Vagina (tissue), 2 donors: ENCODE measurements at places on chromosomes 12 and 14.
A peak's percentile ranks its signal among the peaks of the same experiment; 100 is the strongest.

DNA sequence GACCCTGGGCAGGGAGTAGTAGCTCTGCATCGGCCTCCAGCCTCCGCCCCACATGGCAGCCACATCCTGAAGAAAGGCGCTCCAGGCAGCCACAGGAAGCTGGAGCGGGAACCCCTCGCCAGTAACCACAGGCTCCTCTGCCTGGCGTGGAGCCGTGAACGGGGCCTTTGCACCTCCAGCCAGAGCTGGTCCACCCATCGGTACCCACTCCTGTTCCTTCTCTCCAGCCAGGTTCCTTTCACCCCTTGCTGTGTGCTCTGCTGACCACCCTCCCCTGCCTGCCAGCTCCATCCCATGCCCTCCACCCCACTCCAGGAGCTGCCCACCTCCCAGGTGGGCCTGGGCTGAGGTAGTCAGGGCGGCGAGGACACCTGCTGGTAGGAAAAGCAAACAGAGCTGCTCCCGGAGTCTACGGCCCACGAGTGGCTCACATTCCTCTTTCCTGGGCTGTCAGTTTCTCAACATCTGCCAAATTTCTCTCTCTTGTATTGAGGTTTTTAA lies 2.7 kb downstream of the TGFB3 start:
- peak overlapping the region; percentile 67 for H3K4me3 ChIP-seq
- H3K27ac ChIP-seq, result peak overlapping the region; percentile 95
- H3K4me1 ChIP-seq, result peaks cover 57% of the 10 kb centered on the region
- no peak for DNase-seq
- no peaks in the 10 kb centered on the region for H3K36me3 ChIP-seq
- H3K27me3 ChIP-seq, result no peaks in the 10 kb centered on the region

DNA sequence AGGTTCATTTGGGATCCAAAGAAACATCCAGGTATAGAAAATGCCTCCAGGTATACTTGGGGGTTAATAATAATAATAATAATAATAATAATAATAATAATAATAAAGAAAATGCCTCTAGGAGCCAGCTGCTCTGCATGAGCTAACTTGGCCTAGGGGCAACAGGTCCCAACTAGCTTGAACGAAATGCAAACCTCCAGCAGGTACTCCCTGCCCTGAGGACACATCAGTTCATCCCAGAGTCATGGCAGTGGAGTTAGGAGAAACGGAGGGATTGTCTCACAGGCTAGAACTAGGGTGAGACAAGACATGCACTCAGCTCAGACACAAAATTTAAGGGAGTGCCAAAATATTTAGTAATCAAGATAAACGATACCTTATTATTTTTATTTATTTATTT lies 12.5 kb upstream of the TMEM229B start:
- no peaks in the 10 kb centered on the region for H3K27me3 ChIP-seq
- H3K27ac ChIP-seq, result no peak overlapping the region
- DNase-seq, result no peak
- H3K4me3 ChIP-seq, result no peak overlapping the region
- H3K4me1 ChIP-seq, result no peaks in the 10 kb centered on the region

GRCh38 chr12:43694879-43695278 lies 63.7 kb downstream of the PUS7L start:
- H3K36me3 ChIP-seq, result no peaks in the 10 kb centered on the region
- no peak overlapping the region for H3K27ac ChIP-seq
- H3K4me1 ChIP-seq, result no peaks in the 10 kb centered on the region
- DNase-seq, result no peak
- no peaks in the 10 kb centered on the region for H3K27me3 ChIP-seq

DNA sequence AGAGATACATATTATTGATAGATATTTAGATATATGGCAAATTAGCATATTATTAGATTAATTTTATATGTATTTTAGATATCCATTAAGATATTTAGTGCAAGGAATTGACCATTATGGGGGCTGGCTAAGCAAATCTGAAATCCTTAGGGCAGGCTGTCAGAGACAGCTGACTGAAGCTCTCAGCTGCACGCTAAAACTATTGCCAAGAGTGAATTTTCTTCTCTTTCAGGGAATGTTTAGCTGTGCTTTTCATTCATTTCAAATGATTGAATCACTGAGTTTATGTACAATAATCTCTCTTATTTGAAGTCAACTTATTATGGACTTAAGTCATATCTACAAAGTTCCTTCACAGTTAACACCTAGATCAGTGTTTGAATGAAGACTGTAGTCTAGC lies 566.5 kb downstream of the LRFN5 start:
- H3K27me3 ChIP-seq, result no peaks in the 10 kb centered on the region
- no peak for DNase-seq
- no peak overlapping the region for H3K27ac ChIP-seq
- no peak overlapping the region for H3K4me3 ChIP-seq
- H3K4me1 ChIP-seq, result no peaks in the 10 kb centered on the region

DNA sequence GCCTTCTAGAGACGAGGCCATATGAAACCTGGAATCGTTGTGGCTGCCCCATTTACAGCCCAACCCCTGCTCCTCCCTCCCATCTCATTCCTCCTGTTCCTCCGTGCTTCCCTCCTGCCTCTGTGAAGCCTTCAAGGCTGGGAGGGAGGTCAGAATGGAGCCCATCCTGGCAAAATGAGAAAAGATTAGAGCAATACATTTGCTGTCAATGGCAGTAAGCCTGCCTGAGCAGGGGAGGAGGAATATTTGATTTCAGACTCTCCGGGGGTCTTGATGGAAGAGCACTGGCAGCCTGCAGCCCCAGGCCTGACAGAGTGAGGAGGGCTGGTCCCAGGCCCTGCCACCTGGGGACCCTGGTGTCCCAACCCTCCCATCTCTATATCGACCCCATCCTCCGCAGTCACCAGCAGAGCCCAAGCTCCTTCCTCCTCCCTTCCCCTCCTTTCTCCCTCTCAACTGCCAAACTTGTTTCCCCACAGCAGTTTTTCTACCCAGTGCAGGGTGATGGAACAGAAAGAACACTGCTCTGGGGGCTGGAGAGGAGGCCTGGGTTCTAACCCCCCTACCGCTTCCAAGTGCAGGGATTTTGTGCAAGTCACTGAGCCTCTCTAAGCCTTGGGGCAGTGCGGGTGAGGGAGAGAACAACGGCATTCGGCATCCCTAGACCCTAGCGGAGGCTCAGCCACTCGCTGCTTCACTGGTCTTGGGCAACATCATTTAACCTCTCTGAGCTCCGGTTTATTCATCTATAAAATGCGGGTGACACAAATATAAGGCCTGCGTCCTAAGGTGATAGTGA lies 16.0 kb upstream of the RACGAP1 start:
- no peaks in the 10 kb centered on the region for H3K36me3 ChIP-seq
- H3K27ac ChIP-seq, result no peak overlapping the region
- H3K4me3 ChIP-seq, result no peak overlapping the region
- peaks cover 17% of the 10 kb centered on the region for H3K4me1 ChIP-seq

DNA sequence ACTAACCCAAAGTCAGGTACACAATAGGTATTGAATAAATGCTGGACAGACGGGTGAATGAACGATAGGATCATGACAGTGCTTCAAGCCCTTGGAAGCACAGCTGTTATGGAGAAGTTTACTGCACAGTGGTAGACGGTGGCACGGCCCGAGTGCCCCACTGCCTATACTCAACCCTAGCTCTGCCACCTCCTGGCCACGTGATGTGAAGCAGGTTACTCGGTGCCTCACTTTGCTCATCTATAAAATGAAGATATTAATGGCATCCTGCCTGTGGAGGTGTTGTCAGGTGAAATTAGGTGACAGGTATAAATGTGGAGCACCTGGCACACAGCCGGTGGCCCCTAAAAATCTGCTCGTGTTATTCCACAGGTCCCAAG lies 5.8 kb downstream of the ASB2 start:
- H3K4me3 ChIP-seq, result peak overlapping the region; percentile 30
- H3K4me1 ChIP-seq, result peaks cover 36% of the 10 kb centered on the region
- H3K27me3 ChIP-seq, result no peaks in the 10 kb centered on the region
- peak overlapping the region; percentile 5 for H3K27ac ChIP-seq
- DNase-seq, result no peak

DNA sequence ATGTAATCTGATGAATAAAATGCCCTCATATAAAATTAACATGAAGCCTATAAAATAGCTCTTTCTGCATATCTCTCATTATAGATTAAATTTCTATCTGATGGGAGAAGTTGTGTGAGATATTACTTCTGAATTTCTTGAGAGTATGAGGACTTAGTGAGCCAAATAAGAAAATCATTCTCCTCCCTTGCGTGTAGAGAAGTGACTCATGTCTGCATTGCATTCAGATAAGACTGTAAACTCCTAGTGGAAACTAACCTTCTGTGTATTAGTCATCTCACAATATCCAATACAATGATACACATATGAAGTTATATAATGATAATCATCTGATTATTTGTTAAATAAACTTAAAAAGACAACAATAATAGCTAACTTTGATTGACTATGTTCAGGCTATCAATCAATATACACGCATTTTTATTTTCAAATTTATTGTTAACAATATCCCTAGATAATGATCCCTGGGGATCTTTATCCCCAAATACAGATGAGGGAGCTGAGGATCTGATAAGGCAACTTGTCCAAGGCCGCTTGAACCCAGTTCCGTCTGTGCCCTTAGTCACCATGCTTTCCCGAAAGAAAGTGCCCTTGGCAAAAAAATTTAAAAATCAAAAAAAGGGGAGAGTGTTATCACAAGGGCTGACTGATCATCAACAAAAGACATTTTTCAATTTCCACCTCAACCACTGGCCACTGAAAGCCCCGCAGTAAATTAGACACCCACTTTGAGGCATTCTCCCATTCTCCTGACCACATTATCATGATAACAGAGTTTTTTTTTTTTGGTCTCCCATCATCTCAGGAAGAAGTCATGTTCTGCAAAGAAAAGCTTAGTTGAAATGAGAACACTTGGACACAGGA lies 189.2 kb upstream of the RASSF8 start:
- no peak for DNase-seq
- no peaks in the 10 kb centered on the region for H3K27me3 ChIP-seq
- no peaks in the 10 kb centered on the region for H3K36me3 ChIP-seq
- no peak overlapping the region for H3K27ac ChIP-seq
- no peaks in the 10 kb centered on the region for H3K4me1 ChIP-seq
- no peak overlapping the region for H3K4me3 ChIP-seq

DNA sequence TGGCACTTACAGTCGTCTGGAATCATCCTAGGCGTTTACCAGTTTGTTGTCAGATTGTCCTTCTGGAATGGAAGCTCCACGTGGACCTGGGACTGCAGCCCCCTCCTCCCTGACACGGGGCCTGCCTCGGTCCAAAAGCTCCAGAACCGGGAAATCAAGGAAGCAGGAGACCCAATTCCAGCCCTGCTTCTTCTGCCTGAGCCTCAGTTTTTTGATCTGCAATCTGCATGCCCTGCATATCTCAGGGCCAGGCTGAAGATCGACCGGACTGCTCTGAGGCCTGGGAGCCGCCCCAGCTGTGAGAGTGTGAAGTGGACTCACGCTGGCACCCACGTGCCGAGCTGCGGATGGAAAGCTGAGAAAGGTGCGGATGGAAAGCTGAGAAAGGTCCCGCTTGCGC lies 98.6 kb downstream of the SETD3 start:
- no peak for DNase-seq
- H3K27ac ChIP-seq, result no peak overlapping the region
- no peak overlapping the region for H3K4me3 ChIP-seq

DNA sequence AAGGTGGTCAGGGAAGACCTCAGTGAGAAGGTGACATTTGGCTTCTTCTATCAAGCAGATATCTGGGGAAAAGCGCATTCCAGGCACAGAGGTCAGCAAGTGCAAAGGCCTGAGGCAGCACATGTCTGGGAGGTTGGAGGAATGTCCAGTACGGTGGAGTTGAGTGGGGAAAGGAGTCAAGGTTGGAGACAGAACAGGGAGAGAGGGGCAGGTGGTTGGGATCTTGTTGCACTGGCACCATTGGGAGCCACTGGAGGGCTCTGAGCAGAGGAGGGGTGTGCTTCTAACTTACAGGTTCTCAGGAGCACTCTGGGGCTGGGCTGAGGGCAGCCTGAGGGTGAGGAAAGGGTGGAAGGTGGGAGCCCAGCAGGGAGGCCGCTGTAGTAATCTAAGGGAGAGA lies 52.1 kb downstream of the EID3 start:
- peak; percentile 82 for DNase-seq
- H3K4me1 ChIP-seq, result no peaks in the 10 kb centered on the region
- H3K4me3 ChIP-seq, result no peak overlapping the region
- H3K27ac ChIP-seq, result no peak overlapping the region
- H3K36me3 ChIP-seq, result peaks cover 5% of the 10 kb centered on the region

DNA sequence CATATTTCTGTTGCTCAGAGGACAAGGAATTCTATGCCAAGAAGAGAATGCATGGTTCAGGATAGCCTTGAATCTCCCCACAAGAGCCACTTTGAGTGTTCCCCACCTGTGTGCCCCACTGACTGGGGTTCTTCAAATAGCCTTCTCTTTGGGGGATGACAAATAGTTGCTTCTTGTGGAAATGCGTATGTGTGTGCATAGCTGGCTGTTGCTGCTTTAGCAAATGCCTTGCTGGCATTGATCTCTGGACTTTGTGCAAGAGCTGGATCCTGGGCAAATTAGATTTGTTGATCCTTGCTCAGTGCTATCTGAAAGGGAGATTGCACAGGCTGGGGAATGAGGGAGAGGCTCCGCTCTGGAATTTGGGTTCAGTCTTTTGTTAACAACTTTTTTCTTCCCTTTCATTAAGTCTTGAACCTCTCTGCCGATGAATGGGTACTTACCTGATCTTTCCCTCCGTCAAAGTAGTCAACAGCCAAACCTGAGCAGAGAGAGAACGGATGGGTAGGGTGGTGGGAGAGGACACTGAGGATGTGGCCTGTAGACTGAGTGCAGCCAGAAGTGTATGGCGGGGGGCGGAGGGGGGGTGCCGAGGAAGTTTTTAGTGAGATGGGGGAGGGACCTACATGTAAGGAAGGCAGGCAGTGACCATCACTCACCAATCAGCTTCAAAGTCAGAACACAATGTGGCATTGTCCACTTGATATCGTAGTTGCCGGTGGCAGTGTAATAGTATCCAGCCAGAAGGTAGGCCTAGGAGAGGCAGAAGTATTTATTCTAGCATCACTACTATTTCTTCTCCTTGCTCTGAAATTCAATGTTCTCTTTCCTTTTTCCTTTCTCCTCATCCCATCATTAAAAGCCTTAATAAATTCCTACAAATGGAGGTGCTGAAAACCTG lies 10.7 kb downstream of the EMG1 start:
- DNase-seq, result no peak
- no peak overlapping the region for H3K27ac ChIP-seq
- peaks cover 9% of the 10 kb centered on the region for H3K4me1 ChIP-seq

DNA sequence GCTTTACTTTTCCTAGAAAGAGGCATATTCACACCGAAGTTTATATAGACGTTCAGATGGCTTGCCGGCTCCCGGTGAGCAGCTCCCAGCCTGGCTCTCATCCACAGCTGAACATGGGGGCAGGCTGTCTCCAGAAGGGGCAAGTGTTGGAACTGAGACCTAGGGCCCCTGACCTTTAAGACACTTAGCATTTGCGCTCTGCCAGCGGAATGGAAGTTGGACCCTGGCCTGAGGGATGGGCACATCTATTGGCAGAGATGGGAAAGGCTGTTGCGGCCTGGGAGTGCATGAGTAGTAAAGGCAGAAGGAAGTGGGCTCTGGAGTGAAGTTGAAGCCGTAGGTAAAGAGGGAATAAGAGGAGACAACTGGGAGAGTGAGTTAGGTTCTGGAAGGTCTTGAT lies 54.2 kb upstream of the TSPAN9 start:
- H3K27ac ChIP-seq, result no peak overlapping the region
- no peak overlapping the region for H3K4me3 ChIP-seq
- H3K36me3 ChIP-seq, result no peaks in the 10 kb centered on the region
- DNase-seq, result no peak
